ENCODE measurements at places on chromosomes 4 and X.

- DNase-seq, result no peak
Measured at GRCh38 chr4:176323511-176324160, 3.9 kb downstream of the SPCS3 start.

GRCh38 chrX:154409222-154409871 lies at the start of gene DNASE1L1:
Gene DNASE1L1 (minus strand): TSS chrX:154409254. CDS start chrX:154405568, 3,686 bp downstream.
- DNase-seq, result peak; percentile 49

GRCh38 chr4:65798498-65799127 lies 128.3 kb upstream of the EPHA5 start:
- no peak for DNase-seq

GRCh38 chr4:118746251-118746919 lies 61.2 kb downstream of the METTL14 start:
- DNase-seq, result no peak

GRCh38 chr4:99356992-99357391 lies 4.4 kb upstream of the ADH1C start:
- no peak for DNase-seq

- DNase-seq, result no peak
Measured at GRCh38 chr4:78781924-78782323, 5.8 kb downstream of the BMP2K start.

DNA sequence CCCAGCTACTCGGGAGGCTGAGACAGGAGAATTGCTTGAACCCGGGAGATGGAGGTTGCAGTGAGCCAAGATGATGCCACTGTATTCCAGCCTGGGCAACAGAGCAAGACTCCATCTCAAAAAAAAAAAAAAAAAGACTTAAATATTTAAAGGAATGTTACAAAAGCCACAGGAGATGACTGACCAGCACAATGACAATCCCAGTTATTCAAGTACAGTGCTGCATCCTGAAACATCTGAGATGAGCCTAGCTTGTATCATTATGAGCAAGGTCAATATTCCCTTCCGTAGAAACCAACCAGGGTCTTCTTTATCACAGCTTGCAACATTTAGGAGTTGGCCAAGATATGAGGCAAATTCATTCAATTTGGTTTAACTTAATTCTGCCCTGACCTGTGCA lies 38.6 kb downstream of the LNX1 start:
- no peak for DNase-seq

GRCh38 chrX:44971674-44972073 lies 98.7 kb downstream of the KDM6A start:
- no peak for DNase-seq

DNA sequence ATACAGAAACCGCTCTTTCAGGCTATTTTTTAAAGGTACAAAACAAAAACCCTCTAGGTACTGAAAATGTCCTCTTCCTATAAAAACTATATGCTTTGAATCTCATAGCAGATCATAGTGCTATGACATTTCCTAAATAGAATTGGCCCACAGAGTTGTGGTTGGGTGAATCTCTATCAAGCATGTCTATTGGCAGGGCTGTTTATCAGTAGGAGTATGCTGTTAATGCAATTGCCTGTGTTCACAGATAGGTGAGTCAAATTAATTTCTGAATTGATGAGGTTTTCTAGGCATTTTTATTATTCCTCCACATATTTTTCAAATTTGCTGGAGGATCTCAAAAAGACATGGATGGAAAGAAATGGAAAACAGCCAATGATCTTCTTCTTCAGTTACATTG lies 73.9 kb downstream of the QRFPR start:
- no peak for DNase-seq

- DNase-seq, result no peak
Measured at GRCh38 chr4:110183643-110184042, 14.8 kb downstream of the ELOVL6 start.

GRCh38 chrX:103398421-103398864 lies 22.1 kb downstream of the BEX3 start:
- DNase-seq, result no peak

- no peak for DNase-seq
Measured at GRCh38 chrX:149760965-149761364, 12.9 kb upstream of the HSFX1 start.

All from activated naive CD8-positive, alpha-beta T cell treated with anti-CD3 and anti-CD28 coated beads, Interleukin-2, amount 50 U/mL, for 24 hours (primary cell).